ENCODE measurements at places on chromosomes 6 and 20. TPM values are rescaled to one million over a fixed set of nuclear protein-coding genes. Genes with fewer than 3 reads are reported as not detected.
A peak's percentile ranks its signal among the peaks of the same experiment; 100 is the strongest.

DNA sequence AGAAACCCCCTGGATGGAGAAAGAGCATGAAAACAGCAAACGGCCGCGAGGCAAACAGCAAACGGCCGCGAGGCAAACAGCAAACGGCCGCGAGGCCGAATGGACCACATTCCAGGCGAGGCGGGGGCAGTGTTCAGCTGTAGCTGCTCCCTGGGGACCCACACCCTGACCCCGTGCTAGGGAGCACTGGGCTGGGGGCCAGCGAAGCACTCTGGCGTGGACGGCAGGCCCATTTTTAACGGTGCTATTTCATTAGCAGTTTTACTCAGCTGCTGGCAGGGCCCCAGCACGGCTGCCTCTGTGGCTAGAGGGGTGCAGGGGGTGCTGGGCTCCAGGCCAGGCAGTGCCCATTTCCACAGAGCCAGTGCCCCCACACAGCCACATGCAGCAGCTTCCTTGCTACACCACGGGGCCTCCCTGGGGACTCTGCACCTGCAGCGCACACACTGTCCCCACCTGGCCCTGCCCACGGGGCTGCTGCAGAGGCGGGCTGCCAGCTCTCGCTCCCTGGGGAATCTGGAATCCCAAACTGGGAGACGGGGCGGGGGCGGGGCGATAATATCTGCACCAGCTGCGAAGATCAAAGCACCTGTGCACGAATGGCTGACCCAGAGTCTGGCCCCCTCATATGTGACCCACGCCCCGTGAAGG is 35.6 kb upstream of the SLCO4A1 start:
- peak; percentile 45 for DNase-seq

GRCh38 chr6:74554041-74554440 is 651.8 kb downstream of the COL12A1 start:
- DNase-seq: no peak

The SLC2A4RG gene
- 22.7 TPM for polyA plus RNA-seq

- DNase-seq: no peak
These were observed 130.1 kb upstream of the ASCC3 start for GRCh38 chr6:101011186-101011585.

The ADGB gene
- polyA plus RNA-seq: not detected

DNA sequence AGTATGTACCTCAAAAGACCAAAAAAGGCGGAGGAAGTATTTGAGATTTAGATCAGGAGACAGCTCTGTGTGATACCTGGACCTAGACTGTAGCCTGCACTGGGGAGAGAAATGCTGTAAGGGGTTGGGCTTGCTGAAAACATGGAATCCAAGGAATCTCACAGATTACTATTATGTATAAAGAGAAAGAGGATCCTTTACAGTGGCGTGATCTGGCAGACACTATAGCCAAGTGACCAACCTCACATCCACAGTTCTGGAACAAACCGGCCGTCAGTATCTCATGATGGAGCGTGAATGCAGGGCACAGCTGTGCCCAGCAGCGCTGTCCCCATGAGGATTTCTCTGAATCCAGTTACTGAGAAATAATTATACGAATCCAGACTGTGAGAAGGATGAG is 12.3 kb downstream of the DDX27 start:
- no peak for DNase-seq

GRCh38 chr20:41336711-41337492 is 3.7 kb upstream of the LPIN3 start:
- no peak for DNase-seq

DNA sequence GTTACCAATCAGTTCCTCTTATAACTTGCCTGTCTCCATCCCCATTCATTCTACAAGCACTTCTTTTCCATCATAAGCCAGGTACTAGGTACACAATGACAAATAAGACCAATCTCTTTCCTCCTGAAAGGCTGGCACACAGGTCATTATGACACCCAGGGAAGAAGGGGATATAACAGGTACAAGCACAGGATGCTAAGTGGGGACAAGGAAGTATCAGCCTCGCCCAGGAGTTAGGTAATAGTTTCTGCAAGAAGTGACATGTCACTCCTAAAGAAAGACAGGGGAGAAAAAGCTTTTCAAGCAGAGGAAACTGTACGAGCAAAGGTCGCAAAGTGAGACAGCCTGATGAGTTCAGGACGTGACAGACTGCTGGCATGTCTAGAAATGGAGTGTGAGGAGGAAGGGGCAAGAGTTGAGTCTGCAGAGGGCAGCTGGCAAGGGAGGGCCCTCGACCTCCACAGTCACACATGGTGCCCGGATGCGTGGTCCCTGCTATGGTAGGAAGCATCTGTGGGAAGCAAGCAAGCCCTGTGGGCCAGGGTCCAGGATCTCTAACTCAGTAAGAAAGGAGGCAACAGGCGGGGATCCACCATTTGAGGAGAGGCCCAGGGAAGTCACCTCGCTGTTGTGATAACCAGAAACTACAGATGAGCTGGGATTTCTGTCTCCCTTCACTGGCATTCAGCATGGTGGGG is 40.4 kb downstream of the GPLD1 start:
- DNase-seq: no peak

DNA sequence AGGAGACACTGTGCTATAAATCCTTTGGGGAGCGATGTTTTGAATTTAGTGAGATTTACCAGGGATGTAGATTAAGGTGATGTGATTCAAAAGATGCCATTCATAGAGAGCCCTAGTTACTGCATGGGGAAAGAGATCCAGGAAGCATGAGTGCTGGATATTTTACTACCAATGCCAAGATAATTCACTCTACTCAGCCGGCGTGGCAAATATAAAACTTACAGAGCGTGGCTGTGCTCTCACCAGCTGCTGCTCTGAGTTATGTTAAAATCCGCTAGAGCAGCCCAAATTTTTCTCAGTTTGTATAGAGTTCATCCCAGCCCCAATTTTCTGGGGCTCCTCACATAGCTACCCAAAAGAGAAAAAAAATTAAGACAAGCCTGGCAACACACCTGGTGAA is 48.6 kb downstream of the BFSP1 start:
- no peak for DNase-seq

The PPP1R14C gene
- polyA plus RNA-seq: 10.1 TPM

GRCh38 chr6:127458817-127459216 is 372 bp downstream of the KIAA0408 start:
- peak; percentile 86 for DNase-seq

DNA sequence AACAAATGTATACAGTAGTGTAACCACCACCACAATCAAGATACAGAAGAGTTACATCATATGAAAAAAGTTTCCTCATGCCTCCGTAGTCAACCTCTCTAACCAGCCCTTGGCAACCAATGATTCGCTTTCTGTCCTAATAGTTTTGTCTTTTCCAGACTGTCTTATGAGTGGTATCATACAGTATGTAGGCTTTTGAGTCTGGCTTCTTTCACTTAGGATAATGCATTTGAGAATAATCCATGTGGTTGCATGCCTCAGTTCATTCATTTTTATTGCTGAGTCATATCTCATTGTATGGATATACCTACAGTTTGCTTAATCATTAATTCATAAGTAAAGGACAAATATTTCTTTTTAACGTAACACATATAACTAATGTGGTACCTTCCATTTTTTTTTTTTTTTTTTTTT is 86.4 kb upstream of the RIPOR2 start:
- peak; percentile 64 for DNase-seq

The PRDM13 gene
- polyA plus RNA-seq: not detected

GRCh38 chr6:43383021-43383667 is 13.7 kb upstream of the ZNF318 start:
- DNase-seq: peak; percentile 81

Data from GM23248 (cell line).